ENCODE measurements at places on chromosomes 2 and 18.
A peak's percentile ranks its signal among the peaks of the same experiment; 100 is the strongest.

- no peak for DNase-seq
These were observed 6.2 kb upstream of the DAPL1 start for GRCh38 chr2:158788951-158789350.

DNA sequence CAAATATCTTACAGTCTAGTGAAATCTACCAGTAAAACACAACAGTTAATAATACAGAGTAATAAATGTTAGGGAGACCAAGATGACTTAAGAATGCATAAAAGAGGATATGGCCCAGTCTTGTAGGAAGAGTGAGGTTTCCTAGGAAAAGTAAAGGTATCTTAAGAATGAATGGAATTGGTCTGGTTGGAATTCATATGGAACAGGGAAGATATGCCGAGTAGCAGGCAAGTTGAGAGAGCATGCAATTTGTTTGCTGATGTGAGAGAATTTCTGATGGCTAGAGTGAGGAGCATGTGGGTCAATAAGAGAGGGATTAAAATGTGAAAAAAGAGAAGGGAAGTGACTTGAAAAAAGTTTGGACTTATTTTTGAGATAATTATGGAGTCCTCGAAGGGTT, 512.9 kb upstream of the ZEB2 start:
- no peak for DNase-seq

DNA sequence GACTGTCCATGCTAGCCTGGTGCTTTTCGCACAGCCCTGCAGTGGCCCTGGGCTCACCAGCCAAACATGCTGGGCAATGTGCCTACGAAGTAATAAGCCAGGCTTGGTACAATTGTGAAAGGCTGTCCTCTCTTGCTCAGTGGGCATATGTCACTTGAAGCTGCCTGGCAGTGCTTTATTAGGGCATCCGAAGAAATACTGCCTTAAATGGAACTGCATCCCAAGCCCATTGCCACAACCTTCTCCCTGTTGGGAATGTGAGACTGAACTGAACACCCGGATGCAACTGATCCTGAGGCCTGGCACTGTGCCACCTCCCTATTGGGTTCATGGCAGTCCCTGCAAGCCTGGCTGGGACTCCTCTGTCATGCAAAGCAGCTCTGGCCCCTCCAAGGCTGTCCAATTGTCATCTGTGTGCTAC, 15.9 kb downstream of the CAPG start:
- DNase-seq, result peak; percentile 27

DNA sequence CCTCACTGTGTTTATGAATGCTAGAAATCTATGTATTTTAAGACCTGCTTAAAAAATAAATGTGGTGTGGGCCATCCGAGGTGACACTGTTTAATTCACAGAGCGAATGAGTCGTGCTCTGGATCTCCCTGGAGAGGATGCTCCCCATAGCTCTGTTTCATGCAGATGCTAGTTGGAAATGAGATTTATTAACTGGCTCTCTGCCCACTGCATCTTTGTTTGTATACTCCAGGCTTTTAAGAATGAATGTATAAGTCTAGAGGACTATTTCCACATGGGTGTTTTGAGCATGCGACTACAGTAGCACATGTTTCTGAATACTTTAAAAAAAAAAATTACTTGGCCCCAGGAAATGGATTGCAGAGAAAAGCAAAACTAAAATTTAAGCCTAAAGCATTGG, 3.9 kb downstream of the MAPRE2 start:
- DNase-seq, result no peak

DNA sequence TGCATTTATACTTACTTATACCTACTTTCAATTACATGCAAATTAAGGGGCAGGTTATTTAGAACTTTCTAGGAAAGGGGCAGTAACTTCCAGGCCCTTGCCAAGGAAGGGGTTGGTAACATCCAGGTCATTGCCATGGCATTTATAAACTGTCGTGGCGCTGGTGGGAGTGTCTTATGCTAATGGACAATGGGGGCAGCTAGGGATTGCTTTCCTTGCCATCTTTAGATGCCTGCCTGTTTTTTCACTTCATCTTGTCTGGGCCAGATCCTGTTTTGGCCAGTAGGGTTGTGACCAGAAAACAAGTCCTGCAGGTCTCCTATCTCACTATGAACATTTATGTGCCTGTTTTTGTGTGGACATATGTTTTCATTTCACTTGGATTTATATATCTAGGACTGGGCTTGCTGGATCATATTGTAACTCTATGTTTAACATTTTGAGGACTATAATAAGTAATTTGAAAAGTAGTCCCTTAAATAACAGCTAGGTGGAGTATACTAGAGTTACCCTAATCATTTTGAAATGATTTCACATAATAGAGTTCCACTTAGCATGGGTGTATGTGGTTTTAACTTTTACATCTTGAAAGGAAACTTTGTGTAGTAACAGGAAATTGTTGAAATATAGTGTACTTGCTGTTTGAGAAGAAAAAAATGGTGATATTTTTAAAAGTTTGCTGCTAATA, 56.1 kb downstream of the LCLAT1 start:
- DNase-seq, result no peak

- DNase-seq, result no peak
These were observed 146.3 kb upstream of the CTAGE1 start for GRCh38 chr18:22564036-22564435.

DNA sequence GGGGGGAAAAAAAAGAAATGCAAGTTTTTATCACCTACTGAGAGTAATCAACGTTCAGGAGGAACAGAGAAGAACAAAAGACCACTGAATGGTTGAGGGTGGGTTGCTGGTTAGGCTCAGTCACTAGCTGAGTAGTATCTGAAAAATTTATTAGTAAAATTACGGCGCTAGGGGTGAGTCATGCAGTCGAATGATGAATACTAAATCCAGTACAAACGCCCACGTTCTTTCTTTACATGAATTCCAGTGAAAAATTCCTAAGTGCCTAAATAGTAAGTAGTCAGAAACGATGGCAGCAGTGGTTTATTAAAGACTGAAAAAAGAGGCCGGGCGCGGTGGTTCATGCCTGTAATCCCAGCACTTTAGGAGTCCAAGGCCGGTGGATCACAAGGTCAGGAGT, 52.0 kb downstream of the TEKT4 start:
- DNase-seq, result no peak

DNA sequence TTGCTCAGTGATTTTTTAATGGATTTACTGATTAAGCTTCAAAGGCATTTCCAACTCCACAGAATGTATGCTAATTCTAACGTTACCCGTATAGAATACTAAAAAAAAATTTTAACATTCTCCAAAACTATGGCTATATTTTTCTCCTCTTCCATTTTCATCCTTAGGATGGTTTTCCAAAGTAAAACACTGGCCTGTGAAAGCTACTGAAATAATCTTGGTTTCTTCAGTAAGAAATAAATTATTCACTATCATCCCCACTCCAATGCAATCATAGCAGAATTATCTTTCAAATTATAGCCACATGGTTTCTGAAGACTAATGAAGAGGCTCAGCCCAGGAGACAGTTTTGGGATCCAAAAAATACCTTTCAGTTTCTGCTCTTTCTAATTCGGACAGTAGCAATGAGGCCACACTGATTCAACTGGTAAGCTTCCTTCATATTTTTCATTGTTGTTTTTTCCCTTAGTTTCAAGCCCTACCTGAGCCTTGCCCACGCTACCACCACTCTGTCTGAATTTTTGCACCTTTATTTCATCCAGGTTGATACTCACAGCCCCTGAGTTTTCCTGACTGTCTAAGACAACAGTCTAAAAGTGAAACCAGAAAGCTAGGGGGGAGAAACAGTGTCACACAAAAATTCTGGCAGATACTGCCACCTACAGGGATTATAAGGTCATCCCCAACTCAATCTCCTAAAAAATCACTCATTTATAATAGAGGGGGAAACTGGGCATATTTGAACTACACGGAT, 887.9 kb downstream of the NRXN1 start:
- peak; percentile 32 for DNase-seq

DNA sequence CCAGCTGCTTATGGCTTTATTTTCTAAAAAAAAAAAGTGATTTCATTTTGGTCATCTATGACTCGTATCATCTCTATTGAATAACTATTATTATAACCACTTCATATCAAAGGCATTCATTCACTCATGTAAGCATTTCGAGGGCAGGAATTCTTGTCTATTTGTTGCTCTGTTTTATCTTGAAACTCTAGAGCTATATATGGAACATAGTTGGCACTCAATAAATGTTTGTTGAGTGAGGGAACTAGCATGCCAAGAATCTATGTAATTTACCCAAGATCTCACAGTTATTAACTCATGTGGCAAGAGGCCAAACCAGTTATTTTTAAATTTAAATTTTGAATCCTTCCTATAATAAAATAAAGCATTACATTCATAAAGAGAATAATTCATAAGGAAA, 470.1 kb downstream of the TMX3 start:
- DNase-seq, result no peak

DNA sequence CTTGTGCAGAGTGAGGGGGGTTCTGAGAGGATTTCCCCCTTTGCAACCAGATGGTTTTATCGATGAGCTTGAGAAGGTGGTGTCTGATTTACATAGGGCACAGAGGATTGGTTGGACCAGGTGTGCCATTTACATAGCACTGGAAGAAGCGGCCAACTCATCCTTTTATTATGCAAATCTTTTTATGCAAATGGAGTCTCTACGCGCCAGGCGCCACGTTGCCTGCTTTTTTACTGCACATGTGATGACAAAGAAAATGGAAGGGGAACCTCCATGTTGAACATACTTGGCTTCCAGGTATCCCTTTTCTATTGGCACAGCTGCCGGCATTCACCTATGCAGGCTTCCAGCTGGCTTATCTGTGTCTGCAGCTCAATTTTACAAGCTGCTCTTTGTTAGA, 18.4 kb upstream of the TXNL4A start:
- no peak for DNase-seq

DNA sequence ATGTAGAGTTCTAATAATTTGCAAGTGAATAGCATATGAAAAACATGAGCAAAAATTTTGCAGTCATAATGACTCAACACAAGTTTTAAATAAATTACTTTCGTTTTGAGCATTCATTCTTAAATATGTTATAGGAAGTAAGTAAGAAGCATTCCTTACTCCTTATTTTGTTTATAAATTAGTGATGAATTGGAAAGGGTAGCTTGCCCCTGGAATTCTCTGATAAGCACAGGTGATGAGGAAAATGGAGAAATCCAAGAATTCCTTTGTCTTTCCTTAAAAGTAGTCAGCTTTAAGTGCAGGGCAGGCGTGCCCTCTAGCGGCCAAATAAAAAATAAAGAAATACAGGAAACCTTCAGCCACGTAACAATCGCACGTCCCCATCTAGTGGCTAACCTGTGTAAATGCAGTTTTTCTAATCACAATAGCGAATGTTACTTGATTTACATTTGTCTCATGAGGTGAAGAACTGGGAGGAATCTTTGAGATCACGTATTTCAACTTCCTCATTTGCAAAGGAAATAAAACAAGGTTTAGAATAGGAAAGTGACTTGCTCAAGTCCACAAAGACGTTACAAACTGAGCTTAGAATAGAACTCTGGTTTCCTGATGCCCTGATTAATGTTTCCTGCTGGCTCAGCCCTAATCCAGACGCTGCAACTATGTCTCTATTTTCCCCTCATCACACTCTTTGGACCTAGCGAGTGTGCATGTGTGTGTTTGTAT, 47.2 kb upstream of the ZNG1B start:
- DNase-seq, result peak; percentile 84

DNA sequence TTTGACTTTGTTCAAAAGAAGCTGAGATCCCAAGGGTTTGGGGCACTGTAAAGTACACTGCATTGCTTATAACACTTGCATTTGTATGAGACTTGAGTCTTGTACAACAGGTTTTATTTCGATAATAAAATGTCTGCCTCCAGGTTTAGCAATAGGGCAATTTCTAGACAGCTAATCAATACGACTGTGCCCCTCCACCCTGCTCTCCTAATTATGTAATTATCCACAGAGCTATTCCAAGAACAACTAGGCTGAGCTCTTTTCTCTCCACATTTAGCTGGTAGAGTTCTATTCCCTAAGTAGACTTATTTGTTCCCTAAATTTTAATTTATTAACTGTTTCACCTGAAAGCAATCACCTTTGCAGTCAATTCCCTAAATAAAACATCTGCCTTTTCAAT, 52.9 kb upstream of the LINC00305 start:
- no peak for DNase-seq

DNA sequence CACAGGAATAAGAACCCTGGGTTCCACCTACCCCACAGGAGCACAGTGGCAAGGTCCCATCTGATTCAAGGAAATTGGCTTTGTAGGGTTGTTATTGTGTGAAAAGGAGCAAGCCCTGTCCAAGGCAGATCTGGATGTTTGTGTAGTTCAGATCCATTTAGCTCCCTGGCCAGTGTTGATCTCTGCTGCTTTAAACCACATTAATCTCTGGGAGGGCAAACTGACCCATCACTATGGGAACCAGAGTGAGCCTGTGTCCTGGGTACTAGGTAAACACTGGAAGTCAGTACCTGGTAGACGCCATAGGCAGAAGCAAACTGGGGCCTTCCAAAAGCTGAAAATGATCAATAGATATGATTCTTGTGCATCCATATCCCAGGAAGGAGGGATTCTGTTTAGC, 271.5 kb upstream of the EPAS1 start:
- no peak for DNase-seq

GRCh38 chr2:227325839-227326195, 766 bp downstream of the MFF start:
- DNase-seq, result peak; percentile 49

DNA sequence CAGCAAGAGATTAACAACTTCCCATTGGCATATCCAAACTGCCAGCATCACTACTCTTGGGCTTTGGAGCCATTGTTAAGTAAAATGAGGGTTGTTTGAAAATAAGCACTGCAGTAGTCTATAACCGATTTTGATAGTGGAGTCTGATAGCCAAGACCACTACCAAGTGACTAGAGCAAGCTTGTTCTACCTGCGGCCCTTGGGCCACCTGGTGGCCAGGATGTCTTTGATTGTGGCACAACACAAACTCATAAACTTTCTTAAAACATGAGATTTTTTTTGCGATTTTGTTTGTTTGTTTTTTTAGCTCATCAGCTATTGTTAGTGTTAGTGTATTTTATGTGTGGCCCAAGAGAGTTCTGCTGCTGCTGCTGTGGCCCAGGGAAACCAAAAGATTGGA, 11.0 kb downstream of the UBE2E3 start:
- no peak for DNase-seq

DNA sequence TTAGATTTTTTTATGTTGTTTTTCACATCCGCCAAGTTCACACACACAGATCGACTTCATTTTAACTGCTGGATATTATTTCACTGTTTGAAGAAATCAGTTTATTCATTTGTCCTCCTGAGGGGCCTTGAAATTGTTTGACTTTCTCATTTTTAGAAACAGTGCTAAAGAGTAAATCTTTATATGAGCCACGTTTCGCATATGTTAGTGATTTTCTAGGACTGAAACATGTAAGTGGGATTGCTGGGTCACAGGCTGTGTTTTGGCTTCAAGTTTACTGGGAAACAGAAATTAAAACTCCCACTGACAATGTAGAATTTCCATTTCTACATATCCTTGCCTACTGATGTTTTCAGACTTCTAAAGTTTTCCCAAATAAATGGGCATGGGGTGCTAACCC, 363.8 kb downstream of the NCKAP5 start:
- DNase-seq, result no peak
